ENCODE measurements at places on chromosomes 5 and 9.

GRCh38 chr5:91976451-91976850, 593.3 kb upstream of the ARRDC3 start:
- no peak for DNase-seq

- DNase-seq = no peak
Observed at GRCh38 chr5:59764361-59764760, 129.2 kb downstream of the PDE4D start.

DNA sequence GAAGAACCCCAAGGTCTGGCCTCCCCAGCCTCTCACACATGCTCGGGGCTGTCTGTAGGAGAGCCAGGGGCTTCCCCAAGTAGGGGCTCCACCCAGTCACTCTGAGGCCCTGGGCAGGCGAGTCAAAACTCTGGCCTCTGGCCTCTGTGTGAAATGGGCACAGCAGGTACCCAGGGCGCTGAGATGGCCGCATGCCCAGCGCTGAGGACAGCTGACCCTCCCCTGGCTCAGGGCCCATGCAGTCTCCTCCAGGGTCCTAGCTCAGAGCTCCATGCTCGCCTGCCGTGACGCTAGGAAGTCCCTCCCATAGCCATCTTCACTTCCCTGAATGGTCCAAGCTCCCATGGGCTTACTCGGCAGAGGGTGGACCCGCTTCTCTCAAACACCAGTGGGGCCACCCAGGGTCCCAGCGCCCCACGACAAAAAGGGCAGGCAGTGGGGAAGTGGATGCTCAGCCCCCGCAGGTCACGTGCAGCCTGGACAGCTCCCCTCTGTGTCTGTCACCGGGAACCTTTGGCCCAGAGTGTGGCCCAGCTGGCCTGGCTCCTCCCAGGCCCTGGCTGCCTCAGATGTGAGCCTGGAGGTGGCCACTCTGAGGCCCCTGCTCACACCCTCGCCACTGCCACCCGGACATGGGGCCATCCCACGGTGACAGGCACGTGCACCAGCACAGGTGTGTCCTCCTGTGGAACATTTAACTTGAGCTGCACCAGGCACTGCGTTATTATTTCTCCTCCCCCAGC, 12.2 kb upstream of the VAV2 start:
- no peak for DNase-seq

GRCh38 chr5:68409259-68409658, 193.7 kb downstream of the PIK3R1 start:
- no peak for DNase-seq

All from activated T-cell treated with anti-CD3 and anti-CD28 coated beads, Interleukin-2, amount 50 U/mL, for 1 hour (primary cell).